ENCODE measurements at places on chromosomes 1 and 21.

DNA sequence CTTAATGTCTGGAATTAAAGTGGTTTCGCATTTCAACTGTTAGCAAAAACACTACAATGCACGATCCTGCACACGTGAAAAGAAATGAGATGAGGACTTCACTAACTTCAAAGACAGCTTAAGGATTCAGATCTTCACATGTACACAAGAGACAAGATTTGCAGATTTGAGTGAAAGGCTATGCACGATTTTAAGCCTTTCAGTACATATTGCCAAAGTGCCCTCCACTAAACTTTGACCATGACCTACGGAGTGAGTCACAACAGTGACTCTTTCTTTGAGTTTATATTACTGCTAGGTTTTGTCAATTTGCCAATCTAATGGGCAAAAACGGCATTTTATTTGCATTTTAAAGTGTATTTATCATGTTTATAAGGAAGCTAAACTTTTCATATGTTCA lies 41.2 kb upstream of the CR1L start:
- no peak for DNase-seq

- no peak for DNase-seq
These were observed 1.0 kb upstream of the HAO2 start for GRCh38 chr1:119367432-119368124.

DNA sequence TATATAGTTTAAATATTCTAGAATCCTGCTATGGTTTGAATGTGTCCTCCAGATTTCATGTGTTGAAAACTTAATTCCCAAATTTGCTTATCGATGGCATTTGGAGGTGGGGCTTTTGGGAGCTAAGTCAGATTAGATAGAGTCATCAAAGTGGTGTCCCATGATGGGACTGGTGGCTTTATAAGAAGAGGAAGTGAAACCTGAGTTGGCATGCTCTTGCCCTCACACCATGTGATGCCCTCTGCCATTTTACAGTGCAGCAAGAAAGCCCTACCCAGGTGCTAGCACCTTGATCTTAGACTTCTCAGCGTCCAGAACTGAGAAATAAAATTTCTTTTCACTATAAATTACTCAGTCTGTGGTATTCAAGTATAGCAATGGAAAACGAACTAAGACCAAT lies 111.3 kb downstream of the TGFB2 start:
- no peak for DNase-seq

GRCh38 chr1:30948278-30948677 lies 39.7 kb upstream of the SDC3 start:
- no peak for DNase-seq

DNA sequence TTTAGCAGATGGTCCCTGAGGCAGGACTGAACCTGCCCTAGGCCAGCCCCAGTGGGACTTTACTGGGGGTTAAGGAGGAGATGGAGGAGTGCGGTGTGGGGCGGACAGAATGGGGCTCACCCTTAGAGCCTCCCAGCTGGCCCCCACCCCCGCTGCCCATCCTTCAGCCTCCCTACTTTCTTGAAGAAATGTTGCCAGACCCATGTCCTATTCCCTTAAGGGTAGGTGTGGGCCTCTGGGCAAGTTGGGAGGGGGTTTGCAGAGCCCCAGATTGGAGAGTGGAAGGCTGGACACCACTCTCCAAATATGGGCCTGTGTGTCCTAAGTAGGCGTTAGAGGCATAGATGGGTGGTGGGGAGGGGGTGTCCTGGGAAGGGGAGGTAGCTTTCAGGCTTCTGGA lies 19.2 kb upstream of the EPS8L3 start:
- no peak for DNase-seq

DNA sequence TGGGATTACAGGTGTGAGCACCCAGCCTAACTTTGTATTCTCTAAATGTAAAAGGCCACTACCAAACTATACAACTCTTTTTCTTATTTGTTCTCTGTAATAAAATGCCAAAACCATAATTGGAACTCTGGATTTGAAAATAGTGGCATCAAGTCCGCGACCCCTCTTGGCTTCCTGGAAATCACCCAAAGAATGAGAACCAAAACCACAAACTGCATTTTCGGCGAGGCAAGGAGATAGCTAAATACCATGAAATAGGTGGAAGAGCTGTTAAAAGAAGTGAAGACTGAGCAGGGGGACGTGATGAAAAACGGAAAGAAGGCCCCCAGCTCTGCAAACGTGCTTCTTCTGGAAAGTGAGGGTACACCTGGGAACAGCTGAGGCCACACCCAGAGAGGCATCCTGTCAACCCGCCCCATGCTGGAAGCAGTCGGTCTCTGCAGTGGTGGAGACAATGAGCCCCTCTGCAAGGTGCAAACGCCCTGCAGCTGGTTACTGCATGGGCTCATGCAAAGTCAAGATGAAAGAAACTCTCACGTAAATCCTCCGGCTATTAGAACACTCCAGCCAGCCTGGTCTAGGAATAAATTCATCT lies 22.5 kb downstream of the VPS26C start:
- no peak for DNase-seq

GRCh38 chr1:37288900-37289299 lies 185.5 kb upstream of the ZC3H12A start:
- no peak for DNase-seq

- DNase-seq, result no peak
These were observed 59.4 kb downstream of the PAPPA2 start for GRCh38 chr1:176522310-176522845.

DNA sequence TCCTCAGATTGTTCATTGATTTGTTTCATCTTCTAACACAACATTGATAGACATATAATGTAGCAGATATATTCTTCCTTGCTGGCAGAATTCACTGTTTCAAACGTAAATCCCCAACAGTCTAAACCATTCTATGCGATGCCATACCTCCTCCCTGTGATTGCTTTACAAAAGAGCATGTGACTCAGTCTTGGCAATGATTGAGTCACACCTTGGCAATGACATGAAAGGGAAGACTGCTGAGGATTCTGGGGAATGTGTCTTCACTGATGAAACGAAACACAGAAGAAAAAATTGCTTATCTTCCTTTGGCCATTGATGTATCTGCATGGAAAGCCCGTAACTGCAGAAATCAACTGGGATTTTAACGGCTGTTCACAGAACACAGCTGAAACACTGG lies 409.6 kb upstream of the ZRANB2 start:
- DNase-seq, result no peak

- no peak for DNase-seq
These were observed 16.0 kb downstream of the C21orf58 start for GRCh38 chr21:46307625-46308024.

DNA sequence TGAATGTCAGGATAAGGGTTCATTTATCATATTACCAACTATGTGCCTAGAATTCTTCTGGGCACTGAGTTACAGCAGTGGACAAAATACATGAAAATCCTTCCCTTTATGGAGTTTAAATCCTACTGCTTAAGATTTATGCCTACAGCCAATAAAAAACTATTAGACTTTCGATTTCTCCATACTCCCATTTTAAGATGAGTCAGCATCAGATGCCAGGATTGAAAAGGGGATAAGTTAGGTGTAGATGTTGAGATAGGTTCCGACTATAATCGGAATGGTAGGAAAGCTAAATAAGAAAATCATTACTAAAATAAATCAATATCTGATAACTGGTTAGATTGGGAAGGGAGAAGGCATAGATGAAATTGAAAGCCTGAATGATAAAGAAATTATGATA lies 3.2 kb upstream of the COL24A1 start:
- no peak for DNase-seq

- DNase-seq, result no peak
These were observed 16.1 kb upstream of the KCNE1 start for GRCh38 chr21:34528131-34528561.

- no peak for DNase-seq
These were observed 113.7 kb downstream of the CRYAA start for GRCh38 chr21:43282358-43283120.

GRCh38 chr1:17582124-17582774 lies 42.8 kb downstream of the ARHGEF10L start:
- no peak for DNase-seq

DNA sequence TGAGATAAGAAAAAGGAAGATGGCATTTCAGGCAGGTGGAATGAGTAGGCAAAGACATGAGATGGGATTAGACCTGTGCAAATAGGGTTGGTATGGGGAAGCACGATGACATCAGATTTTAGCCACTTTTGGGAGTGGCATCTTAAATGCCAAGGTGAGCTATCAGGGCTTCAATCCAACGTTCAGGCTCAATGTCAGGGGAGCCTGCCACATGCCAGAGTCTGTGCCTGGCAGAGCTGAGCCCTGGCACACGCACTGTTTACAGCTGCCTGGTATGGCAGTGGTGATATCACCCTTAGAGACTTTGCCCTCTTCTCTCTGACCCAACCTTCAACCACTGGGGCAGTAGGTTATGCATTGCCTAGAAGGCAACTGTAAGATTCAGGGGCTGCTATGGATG lies 1.1 kb upstream of the GUCA2B start:
- DNase-seq, result no peak

DNA sequence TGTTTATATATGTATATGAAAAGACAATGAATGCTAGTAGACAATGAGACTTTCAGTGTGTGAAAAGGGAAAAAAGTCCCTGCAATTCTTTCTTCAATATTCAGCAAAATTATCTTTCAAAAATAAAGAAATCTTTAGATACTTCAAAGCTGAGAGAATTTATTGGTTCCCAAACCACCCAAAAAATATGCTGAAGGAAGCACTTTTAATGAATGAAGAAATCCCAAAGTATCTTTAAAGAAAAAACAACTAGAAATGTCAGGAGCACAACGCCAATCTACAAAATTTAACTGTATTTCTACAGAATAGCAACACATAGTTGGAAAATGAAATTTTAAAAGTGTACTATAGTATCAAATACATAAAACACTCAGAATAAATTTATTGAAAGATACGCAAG lies 142.3 kb upstream of the CHRM3 start:
- no peak for DNase-seq

DNA sequence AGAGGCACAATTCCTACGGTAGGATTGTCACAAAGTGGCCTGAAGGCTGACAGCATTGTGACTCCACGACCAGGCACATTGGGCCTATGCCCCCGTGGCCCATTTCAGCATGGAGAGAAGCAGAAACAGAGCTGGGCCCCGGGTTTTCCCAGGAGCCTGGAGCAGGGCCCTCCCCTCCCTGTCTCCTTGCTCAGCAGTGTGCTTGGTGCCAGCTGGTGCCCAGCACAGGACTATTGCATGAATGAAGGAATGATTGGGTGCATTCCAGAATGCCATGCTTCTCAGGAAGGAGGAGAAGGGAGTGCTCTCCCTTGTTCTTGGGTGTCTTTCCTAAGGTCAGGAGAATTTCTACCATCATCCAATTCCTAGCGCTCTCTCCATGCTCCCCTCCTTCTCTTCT lies 33.7 kb downstream of the IER5 start:
- DNase-seq, result no peak

DNA sequence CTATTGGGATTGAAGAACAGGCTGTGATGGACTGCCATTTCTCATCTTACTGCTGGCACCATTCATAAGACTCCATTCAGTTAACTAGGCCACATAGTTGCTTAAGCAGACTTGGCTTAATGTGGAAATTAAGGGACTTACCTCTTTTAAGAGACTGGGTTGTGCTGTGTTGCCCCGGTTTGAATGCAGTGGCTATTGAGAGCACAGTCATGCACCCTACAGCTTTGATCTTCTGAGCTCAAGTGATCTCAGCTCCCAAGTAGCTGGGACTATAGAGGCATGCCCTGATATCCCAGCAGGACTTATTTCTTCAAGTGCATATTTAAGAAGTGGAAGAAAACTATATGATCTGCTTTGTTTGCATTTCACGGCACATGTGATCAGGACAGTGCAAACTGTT lies 181.1 kb downstream of the RASAL2 start:
- DNase-seq, result no peak

GRCh38 chr1:244705261-244706234 lies 52.6 kb downstream of the DESI2 start:
- no peak for DNase-seq

DNA sequence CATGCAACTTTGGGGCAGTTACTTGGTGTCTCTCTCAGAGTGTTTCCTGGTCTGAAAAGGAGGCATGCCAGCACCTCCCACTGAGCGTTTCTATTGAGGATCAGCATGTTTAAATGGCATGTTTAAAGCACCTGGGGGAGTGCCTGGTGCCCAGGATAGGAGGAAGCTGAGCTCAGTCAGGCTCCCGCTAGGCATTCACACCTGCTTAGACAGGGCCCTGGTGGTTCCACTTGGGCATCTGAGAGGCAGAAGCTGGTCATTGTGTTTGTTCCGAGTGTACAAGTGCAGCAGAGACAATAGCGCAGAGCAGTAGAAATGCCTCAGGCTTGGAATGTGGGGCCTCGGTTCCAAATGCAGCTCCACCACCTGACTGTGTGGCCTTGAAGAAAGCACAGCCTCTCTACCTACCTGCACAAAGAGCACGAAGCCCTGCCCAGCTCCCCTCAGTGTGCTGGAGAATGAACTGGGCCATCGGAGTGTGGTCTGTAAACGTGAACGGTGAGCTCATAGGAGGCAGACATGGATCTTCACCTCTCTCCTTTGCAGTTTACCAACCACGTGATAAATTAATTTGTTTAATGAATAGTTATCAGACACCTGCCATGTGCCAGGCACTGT lies 20.3 kb upstream of the TMEM222 start:
- no peak for DNase-seq

DNA sequence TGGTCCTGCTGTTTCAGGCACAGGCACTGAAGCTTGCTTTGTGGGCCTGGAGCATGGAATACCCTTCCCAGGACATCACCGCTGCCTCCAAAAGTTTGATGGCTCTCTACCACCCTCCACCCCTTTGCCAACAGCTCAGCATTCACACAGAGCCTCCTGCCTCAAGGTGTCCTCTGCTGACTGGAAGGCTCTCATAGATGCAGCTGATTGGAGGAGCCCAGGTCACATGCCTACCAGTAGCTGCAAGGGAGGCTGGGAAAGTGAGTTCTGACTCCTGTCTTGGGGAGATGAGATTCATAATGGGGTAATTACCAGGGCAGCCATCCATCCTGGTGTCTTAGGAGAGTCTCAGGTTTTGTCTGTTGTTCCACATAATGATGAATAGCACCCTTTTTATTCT lies 124.8 kb upstream of the GRIK3 start:
- DNase-seq, result no peak

DNA sequence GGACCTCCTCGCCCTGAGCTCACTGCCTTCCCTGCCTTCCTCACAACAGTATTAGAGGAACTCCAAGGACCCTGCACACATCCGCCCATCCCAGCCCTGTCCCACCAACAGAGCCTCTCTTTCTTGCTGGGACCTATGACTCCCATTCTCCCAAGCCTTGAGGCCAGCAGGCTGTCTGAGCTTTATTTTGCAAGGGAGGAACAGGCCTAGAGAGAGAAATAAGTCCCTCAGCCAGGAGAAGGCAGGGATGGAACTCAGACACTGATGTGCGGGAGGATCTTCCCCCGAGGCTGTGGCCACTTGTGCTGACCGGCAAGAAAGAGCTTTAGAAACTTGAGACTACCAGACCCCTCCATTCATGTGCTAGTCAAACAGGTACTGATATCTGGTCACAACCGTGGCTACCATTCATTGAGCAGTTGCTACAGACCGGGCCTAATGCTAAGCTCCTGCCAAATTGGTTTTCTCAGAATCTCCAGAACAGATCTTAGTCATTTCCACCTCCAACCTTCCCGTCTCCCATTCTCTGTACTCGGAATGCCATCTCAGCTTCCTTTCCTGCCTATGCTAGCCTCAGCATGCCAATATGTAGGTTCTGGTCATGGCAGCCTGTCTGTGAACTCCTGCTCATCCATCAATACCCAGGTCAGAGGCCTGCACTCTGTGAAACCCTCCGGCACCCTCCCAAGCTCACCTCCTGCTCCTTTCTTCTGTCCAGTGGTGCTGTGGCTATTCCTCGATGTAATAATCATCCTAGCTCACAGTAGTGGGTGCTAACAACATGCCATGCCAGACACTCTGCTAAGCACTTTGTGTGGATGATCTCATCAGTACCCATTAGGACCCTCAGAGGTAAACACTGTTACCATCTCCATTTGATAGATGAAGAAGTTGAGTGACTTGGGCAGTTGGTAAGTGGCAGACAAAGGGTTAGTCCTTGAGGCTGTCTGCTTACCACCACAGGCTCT lies 3.8 kb downstream of the TMEM54 start:
- no peak for DNase-seq

All from dorsolateral prefrontal cortex (tissue), 122 donors.